ENCODE measurements at places on chromosomes 1 and 21.
A peak's percentile ranks its signal among the peaks of the same experiment; 100 is the strongest.

GRCh38 chr1:173161510-173162221 lies 45.5 kb downstream of the TNFSF4 start:
- peak; percentile 19 for DNase-seq

DNA sequence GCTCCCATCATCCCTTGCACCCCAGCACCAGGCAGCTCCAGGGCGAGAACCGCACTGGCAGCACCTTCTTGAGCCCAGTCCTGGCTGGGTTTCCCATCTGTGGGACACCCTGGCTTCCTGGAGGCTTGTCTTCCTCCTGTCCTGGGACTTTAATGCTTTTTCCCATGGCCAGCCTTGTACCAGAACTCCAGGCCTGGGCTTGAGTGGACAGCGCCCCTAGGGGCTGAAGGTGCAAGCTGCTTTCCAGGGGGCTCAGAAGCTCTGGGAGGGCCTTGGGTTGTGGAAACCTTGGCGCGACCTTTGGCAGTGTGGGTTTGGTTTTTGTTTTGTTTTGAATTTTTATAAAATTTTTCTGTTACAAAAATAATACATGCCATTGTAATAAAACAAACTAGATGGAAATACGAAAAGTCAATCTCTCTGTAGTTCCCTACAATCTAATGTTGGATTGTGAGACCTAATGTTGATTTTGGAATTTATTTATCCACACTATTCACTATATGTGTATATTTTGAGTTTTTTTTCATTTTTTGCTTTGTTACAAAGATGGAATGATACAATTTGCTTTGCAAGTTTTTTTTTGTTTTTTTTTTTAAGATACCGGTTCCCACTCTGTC lies 33.8 kb upstream of the RPL11 start:
- peak; percentile 19 for DNase-seq

DNA sequence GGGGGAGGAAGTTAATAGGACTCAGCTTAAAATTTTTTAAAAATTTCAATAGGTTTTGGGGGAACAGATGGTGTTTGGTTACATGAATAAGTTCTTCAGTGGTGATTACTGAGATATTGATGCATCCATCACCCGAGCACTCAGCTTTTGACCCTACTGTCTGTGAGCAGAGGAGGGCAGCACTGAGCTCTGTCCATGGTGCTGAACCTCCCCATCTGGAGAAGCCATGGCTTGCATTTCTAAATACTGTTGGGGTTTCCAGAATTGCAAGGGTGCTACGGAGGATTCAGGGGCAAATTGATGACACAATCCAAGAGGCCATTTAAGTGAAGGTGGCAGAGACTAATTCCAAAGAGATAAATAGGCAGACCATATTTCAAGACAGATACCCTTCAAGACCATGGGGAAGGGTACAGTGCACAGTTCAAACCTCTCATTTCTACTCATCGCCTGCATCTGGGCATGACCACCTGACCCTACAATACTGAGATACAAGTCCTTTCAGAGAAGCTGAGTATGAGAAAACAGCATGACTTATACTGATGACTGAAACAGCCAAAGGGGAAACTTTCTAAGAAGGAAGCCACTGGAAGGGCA lies 17.2 kb downstream of the SYT2 start:
- peak; percentile 8 for DNase-seq

- DNase-seq: no peak
Measured at GRCh38 chr21:34282223-34282622, 81.6 kb upstream of the KCNE2 start.

- DNase-seq: no peak
Measured at GRCh38 chr1:87424541-87424940, 95.9 kb downstream of the LMO4 start.

GRCh38 chr1:113660088-113660487 lies 99.2 kb downstream of the PHTF1 start:
- no peak for DNase-seq

DNA sequence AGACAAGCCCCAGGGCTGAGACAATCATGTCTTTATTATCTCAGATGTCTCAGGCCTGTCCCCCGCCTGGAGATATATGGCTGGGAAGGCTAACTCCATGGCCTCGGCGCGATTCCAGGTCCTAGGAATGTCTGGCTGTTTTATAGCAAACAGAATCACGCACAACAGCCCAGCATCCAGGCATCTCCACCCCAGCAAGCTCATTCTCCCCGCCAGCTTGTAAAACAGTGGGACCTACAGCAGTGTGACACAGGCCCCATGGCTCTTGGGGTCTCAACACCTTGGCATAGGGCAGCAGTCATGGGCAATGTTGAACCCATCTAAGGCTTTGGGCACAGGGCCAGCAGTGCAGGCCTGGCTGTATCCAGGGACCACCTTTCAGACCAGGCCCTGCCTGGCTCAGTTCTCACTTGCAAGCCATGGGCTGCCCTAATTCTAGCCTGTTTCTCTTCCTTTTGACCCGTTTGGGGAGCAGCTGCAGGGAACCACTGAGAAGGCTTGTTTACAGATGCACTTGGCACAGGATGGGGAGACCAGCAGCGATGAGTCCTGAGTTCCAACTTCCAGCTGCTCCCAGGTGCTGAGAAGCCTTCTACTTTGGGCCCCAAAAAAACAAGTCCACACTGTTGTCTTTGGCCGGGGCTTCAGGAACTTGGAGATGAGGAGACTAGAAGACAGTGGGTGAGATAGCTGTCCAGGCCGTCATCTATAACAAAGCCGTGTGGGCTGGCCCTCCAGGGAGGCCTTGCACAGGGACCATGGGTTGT lies 34.4 kb downstream of the WNT4 start:
- DNase-seq: no peak

GRCh38 chr1:232629250-232630046 lies 485 bp downstream of the SIPA1L2 start:
- DNase-seq: no peak

- DNase-seq: no peak
Measured at GRCh38 chr1:55049914-55050278, 10.5 kb downstream of the PCSK9 start.

DNA sequence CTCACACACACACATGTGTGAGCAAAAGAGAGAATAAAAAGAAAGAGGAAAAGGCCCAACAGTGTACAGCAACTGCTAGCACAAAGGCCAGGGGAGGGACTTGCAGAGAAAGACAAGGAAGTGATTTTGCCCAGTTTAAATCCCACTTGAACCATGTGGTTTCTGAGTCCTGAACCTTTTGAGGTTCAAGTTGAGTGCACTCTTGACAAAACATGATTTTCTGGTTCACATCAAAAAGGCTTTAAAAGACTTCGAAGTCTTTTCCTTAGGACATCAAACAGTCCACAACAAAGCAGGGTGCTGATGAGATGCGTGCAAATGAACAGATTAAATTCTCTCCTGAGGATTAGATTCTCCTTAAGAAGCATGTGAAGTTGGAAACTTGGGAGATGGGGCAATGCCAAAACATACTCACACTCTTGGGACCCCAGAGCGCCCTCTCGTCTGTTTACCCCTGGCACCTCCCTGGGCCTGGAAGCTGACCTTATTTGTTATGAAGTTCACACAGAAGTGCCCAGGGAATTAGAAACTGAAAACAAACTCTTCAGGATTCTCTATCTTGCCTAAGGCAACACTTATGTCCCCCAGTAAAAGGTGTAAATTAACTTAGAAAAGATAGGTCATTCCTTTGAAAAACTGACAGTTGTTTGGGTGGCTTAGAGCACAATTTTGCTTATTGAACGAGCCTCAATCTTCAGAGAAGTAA lies 31.5 kb downstream of the RNF220 start:
- DNase-seq: no peak

DNA sequence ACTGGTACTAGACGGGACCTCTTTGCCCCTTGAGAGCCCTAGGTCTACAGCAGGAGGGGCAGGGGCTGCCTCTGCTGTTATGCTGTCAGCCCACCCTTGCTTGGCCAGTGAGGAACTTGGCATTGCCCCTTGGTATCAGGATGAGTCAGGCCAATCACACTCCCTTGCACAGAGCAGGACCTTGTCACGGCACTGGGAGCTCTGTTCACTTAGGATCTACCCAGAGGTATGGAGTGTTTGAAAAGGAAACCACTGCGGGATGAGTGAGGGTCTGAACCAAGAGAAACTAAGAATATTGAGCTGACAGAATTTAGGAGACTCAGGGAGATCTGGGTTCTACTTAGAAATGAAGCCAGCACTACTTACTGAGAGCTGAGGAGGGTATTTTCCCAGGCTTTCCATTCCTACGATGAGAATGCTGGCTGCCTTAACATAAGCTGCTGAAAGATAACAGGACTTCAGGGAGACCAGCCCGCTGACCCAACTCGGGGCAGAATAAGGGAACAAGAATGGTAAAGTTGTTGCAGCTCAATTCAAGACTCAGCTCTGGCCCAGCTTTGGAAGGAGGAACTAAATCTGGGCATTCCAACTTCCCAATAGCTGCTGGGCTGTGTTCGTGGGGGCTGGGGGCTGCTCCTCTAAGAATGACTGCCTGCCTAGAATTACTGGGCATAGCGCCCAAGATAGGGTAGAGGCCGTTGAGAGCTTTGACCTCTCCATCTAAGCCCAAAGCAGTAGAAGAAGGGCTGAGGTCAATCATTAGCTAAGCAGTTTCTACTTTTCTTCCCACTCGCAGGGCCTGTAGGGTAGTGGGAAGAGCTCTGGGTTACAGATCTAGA lies 1.5 kb downstream of the FABP3 start:
- no peak for DNase-seq

DNA sequence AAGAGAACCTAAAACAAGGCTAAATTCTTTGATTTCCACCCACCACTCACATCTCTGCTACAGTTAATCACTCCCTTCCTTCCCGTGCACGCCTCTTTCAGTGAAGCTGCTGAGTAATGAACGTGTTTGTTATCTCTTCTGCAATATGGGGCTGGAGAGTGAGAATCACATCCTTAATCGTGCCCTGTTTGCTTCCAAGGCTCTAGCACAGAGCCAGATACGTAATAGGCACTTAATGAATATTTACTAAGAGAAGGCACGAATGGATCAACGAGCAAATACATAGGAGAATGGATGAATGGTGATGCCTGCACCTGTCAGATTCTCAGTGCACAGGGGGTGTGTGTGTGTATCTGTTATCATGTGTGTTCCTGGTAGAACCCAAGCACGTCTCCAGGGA lies 22.1 kb upstream of the FAM43B start:
- DNase-seq: no peak

DNA sequence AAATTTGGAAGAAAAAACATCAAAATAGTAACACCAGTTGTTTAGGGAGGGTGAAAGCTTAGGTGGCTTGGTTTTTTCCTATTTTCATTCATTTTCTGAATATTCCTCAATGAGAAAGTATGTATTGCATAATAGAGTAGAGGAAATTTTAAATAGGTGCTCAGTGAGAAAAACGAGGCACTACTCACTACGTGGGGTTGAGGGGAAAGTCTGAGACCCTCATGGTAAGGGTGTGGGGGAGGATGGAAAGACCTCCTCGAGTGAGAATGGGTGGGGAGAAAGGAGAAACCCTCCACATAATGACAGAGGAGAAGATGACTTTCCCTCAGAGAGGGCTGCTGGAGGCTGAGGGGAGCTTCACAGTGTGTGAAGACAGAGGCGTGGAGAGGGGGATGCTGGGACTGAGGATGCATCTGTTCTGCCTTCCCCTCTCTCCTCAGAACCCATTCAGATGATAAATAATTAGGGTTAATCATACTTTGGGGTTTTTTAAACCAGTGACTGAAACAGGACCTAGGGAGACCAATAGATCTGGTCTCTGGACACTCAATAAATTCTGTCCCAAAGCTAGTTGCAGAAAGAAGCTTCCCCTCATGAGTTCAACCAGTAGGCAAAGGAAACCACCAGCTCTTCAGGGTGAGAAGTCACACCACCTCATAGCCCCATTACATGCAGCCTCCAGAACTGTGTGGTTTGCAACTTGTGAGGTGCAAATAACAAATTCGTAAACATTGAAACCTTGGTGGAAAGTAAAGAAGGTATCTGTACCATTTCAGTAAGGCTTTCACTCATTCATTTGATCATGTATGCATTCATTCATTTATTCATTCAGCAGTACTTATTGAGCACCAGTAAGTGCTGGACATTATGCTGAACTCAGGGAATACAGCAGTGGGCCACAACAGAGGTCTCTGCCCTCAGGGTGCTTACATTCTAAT lies 17.1 kb downstream of the SLAMF7 start:
- DNase-seq: no peak

GRCh38 chr21:33359446-33359845 lies 34.7 kb downstream of the IFNAR1 start:
- no peak for DNase-seq

DNA sequence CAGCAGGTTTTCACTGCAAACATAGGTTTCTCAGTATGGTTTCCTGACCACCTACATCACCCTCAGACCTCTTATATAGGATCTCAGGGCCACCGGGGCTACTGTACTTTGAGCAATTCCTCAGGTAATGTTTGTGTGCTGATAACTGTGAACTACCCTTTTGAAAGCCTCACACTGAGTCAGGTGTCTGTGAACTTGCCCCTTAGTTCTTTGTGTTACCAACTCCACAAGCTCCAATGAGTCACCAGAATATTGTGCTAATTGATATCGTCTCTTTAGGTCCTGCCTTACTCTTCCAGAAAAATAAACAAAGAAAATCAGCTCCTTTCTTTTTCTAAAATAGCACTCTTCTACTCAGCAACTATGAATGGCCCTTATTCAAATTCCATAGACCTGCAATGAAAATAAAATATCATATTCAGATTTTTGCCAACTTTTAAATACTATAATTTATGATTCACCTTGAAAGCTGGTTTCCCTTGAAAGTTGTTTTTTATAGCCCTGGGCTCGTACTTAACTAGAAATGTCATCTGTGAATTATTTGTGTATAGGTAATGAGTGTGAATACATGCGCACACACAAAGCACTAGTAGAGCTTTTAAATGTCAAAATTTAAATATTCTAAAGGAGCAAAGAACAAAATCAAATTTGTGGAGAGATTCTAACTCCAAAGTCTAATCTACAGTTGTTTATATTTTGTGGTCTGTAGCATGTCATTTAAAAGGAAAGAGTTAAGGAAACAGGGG lies 88.1 kb upstream of the WARS2 start:
- no peak for DNase-seq

- no peak for DNase-seq
Measured at GRCh38 chr1:206672844-206673758, 11.6 kb upstream of the MAPKAPK2 start.

DNA sequence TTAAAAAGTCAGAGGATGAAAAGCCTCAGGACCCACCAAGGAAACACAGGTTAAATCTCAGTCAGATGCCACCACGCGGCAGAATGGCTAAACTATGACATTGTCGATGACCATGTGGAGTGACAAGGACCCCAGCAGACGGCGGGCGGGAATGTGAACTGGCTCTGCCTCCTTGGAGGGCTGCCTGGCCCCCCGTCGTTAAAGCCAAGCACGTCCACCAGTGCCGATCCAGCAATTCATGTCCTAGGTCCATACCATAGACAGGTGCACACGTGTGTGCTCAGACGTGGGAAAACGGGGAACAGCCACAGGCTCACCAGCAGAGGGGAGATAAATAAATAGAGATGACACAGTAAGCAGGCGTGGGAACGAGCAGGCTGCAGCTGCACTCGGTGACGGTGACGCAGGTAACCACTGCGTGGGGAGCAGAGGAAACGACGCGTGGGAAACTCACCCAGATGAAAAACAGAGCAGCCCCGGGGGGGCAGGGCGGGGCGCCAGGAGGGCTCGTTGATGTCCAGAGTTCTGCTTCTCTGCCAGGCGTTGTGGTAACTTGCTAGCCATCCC lies 28.3 kb upstream of the PCBP3 start:
- no peak for DNase-seq
